ENCODE measurements at places on chromosomes 6 and 20.

- DNase-seq = no peak
These were observed 13.6 kb downstream of the NOL4L start for GRCh38 chr20:32571566-32571965.

DNA sequence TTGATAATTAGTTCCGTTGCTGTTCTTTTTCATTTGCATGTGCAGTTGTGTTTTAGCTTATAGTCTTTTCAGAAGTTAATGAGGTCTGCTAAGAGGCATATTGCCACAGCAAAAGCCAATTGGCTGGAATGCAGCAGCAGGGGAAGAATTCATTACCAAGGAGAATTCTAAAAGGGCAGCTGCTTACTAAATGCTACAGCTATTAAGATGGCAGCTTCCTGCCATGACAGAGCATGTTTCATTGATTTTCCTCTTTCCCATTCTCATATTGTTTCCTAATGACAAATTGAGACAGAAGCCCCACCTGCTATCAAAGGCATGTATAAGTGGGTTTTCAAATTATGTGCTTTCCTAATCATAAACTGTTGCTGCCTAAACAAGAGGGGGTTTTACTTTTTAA lies 66.6 kb downstream of the CLVS2 start:
- no peak for DNase-seq

DNA sequence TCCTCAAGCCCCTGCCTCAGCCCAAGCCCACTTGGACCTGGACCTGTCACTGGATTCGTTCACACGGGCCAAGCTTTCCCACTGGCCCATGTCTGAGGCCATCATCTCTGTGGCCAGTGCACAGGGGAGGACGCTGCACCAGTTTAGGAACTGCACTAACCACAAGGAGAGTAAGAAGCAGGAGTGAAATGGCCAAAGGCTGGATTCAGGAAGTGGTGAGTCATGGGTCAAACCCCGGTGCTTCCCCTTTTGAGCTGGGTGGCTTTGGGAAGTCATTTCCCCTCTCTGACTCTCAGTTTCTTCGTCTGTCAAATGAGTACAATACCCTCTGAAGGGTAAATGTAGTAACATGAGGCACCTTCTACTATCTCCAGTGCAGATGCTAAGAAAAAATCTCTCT lies 87.9 kb downstream of the CD40 start:
- DNase-seq = peak; percentile 40

- no peak for DNase-seq
These were observed 27.7 kb downstream of the ALDH5A1 start for GRCh38 chr6:24522228-24523176.

DNA sequence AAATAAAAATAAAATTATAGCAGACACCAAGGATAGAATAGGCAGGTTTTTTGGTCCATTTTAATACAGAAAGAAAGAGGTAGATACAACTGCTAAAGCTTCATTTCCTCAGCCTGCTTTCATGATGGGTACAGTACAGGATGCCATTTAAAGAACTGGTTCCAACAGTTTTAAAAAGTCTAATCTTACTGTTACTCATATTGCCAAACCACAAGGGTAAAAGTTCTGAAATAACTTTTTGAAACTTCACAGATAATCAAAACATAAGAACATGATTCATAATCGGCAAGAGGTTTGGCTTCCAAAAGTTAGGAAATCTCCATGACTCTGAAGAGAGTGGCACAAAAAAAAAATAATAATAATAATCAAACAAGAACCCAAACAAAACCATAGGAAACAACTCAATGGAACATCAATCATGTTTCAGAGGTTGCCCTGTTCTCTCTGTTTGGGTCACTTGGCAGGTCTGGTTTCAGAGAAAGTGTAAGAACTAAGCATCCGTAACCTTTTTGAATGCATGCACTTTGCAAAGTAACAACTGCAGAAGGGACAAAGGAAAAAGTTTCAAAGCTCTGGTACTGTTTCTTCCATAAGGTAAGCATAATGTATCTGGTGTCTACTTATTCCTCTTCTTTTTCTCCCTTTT lies 79.7 kb downstream of the SMLR1 start:
- DNase-seq = no peak

DNA sequence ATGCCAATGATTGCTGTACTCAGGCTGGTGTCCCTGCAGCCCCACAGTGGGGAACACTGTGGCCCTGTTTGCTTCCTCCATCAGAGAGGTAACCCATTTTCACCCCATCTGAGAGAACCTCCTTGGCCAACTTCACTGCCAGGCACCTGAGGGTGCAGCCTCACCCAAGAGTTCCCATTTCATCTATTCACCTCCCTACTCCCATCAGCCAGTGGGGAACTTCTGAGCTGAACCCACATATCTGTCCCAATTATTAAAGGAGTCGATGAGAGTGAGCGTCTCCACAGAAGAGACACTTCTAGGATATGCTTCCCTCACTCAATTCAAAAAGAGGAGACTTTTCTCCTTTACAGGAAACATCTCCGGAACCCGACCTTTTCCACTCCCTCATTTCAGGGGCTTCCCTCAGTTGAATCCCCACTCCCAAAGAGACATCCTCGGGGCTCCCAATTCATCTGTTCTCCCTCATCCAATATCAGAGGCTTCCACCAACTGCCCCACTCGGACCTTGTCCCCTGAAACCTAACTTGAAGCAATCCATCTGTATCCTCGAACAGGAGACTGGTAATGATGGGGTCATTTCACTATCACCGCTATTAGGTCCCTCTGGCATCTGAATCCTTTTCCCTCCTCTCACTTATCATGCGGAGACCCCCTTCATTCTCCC lies 988 bp downstream of the UBE2V1 start:
- DNase-seq = no peak

DNA sequence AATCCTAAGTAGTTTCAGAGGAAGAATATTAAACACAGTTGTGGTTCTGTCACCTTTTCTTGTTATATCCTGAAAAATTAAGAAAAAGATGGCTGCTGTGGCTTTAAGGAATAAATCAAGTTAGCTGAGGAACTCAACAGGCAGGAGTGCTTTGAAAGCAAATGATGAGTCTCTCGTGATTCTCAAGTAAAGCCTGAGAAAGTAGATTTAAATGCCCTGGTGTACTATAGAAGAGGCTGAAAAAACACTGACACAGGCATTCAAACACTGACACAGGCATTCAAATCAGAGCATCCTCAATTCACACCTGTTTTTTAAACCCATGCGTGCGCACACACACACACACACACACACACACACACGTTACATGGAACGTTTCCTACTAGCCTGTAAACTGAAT lies 218.6 kb downstream of the OGFRL1 start:
- DNase-seq = no peak

- DNase-seq = no peak
These were observed 27.2 kb downstream of the IL17F start for GRCh38 chr6:52216932-52217575.

GRCh38 chr6:162442687-162443086 lies 284.9 kb downstream of the PRKN start:
- no peak for DNase-seq

Measured in gastrocnemius medialis (tissue), 4 donors.